Activated T-helper 1 cell treated with anti-CD3 and anti-CD28 coated beads, Interleukin-2, amount 50 U/mL, for 16 hours (primary cell): ENCODE measurements at places on chromosomes 7 and 10.

DNA sequence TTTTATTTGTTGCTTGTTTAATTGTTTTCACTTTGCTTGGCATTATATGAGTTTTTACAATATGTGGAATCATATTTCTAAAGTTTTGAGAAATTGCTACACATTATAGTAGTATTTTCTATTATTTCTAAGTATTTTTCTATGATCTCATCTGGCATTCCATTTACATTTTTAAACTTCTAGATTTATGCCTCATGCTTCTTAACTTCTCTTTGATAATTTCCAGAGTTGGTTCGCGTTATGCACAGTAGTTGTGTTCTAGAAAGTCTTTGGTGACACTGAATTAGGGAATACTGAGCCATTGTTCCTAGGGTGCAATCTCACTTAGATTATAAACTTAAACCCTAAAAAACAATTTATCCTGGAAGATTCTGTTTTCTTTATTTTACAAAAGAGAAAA lies 129.2 kb downstream of the GNAI1 start:
- no peak for DNase-seq

GRCh38 chr7:104207348-104207730 lies 474 bp downstream of the ORC5 start:
- DNase-seq = no peak

- no peak for DNase-seq
These were observed 84.8 kb downstream of the ANLN start for GRCh38 chr7:36474283-36475010.

DNA sequence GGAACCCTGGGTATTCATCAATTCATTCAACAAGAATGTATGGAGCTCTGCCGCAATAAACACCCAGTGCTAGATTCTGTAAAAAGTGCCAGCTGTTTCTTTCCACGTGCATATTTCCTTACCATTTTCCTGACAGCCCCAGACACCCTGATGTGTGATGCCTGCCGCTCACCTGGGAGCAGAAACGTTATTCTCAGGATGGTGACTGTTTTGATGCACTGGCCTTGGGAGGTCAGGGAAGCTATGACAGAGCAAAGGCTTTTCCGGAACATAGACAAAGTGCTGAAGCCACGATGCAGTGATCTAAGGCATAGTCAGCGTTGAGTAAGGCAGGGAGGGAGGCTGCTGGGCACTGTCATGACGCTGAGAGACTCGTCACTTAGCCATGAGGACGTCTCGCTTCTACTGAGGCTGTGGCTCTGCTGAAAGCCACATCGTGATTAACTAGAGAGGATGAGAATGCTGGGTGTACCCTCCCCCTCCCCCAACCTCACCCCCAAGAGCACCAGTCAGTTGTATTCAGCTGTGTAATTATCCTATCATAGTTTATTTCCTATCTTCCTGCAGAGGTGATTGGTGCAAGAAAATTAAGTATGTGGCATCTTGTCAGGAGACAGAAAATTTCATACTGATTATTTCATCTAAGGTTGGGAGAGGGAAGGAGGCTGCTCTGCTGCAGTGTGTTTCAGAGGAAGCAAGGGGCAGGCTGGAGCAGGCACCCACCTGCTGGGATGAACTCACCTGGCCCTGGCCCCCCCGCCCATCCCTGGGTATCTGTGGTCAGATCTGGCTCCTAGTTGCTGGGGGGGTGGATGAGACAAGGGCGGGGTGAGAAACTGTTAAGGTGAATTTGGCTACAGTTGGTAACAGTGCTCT lies 48.8 kb upstream of the SMNDC1 start:
- DNase-seq = no peak

- DNase-seq = no peak
These were observed 187.1 kb downstream of the KIF20B start for GRCh38 chr10:89888321-89889070.

DNA sequence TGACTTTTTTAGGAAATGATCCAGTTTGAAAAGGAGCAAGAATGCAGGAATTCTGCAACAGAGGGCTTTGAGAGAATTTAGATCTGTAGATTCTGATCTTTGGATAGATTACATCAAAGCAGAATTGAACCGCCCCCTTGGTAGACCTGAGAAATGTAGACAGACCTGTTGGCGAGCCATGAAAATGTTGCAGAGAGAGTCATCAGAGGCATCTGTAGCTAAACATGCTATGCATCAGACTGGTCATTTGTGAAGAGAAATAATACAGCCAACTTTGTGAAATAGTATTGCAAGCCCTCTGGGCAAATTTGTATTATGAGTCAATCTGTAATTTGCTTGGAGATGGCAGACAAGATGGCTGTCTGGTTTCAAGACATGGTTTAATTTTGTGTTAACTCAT lies 4.3 kb upstream of the C1GALT1 start:
- DNase-seq = no peak

GRCh38 chr7:5425507-5426225 lies 2.0 kb upstream of the TNRC18 start:
- no peak for DNase-seq

DNA sequence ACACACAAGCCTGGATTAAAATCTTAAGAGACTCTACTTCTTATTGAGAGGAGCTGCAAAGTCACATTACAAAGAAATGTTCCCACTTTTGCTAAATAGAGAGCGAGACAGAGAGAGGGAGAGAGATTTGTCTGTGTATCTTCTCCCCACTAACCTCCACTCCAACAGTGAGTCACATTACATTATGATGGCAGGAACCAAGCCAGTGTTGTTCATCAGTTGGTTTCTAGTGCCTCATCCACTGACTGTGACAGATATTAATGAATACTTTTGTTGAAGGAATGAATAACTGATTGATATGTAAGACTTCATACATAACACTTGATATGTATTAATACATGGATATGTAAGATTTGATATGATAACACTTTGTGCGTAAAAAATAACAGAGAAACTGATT lies 258.2 kb upstream of the SORCS1 start:
- no peak for DNase-seq

DNA sequence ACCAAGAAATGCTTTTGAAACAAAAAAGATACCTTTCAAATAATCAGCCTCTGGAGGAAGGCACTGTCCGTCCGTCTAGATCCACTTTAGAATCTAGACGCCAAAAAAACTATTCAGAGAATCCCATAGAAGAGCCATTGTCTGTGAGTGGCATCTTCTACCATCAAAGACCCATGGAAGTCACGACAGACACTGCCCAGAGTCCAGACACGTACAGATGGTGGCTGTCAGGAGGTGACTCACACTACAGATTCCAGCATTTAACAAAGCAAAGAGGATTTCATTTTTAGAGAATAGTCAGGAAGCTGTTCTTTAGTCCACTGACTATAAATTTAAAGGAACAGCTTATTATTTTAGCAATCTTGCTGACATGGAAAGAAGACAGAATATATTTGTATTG lies 11.7 kb downstream of the C1QL3 start:
- no peak for DNase-seq

GRCh38 chr7:3117488-3118231 lies 74.0 kb upstream of the CARD11 start:
- DNase-seq = no peak

DNA sequence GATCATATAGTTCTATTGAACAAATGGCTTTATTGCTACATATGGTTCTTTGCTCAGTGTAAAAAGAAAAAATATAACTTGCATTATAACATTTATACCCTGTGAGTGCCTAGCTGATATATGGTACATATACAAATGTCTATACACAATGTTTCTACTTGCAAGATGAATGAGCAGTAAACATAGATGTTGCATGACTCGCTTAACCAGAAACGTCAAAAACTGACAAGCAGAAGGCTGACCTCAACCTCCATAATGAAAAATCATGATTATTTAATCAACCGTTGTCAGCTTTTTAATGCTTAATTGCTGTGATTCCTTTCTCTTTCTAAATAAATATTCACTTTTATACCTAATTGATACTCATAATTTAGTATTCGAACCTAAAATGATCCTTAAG lies 183.3 kb downstream of the PTN start:
- DNase-seq = no peak

DNA sequence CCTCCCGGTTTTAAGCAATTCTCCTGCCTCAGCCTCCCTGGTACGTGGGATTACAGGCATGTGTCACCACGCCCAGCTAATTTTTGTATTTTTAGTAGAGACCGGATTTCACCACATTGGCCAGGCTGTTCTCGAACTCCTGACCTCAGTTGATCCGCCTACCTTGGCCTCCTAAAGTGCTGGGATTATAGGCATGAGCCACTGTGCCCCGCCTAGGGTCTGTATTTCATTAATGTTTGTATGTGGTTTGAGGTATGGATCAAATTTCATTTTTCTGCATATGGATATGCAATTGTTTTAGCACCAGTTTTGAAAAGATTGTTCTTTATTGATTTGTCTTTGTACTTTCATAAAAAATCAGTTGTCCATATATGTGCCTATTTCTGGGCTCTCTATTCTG lies 26.0 kb downstream of the CYP26A1 start:
- no peak for DNase-seq

DNA sequence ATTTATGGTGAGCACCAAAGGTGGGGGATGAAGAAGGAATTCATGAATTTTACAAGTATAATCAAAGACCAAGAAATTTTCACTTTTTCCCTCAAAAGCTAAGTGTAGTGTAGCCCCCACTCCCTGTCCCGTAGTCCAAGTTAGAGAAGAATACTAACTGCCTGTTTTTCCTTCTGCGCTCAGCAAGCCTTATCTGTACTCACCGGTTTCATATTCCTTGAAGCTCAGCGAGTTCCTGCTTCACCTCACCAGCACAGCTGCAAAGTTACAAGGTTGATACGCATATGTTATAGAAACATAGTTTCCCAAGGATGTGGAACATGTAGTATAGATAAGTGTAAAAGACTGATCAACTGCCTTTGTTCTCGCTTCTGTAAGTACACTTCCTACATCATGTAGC lies 16.0 kb upstream of the ZNF33B start:
- DNase-seq = no peak

DNA sequence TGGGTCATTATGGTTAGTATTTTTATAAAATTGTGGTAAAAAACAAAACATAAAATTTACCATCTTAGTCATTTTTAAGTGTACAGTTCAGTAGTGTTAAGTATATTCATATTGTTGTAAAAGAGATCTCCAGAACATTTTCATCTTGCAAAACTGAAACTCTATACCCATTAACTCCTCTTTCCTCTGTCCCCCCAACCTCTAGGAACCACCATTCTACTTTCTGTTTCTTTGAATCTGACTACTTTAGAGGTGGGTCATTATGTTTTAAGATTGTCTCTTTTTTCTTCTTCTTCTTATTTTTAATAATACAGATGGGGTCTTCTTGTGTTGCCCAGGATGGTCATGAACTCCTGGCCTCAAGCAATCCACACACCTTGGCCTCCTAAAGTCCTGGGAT lies 84.1 kb downstream of the DOCK4 start:
- DNase-seq = no peak

DNA sequence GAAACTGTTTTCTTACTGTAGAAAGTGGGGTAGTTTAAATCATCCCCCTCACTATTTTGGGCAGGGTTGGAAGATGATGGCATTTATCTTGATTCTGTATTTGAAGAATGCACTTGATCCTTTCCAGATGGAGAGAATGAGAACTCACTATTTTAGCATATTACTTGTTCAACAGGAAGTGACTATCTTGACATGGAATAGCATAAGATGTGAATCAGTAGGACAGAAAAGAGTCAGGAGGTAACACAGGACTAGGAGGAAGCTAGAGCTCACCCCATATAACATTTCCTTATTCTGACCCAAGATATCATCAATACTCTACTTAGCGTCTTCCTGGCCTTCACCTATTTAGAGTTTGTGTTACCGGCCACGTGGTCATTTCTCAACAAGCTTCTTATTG lies 400.2 kb downstream of the PHTF2 start:
- no peak for DNase-seq

DNA sequence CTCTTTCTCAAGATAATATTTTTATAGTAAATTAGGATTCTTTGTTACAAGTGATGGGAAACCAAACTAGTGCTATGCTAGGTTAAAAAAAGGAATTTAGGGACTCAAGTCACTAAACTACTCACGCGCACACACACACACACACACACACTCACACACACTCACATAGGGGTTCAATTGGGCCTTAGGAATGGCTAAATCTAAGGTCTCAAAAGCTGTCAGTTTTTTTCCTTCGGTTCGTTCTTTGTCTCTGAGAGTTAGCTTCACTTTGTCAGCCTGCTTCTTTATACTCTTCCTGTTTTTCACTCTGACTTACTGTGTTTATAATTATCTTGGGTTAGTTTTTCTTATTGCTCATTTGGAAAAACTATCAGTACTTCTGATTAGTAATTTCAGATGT lies 138.9 kb downstream of the ADK start:
- DNase-seq = no peak

- no peak for DNase-seq
These were observed 309.1 kb downstream of the LRMDA start for GRCh38 chr10:75740541-75740940.

GRCh38 chr10:43253461-43254198 lies 13.2 kb downstream of the RASGEF1A start:
- no peak for DNase-seq

GRCh38 chr7:104275900-104276299 lies 52.5 kb upstream of the LHFPL3 start:
- DNase-seq = no peak

DNA sequence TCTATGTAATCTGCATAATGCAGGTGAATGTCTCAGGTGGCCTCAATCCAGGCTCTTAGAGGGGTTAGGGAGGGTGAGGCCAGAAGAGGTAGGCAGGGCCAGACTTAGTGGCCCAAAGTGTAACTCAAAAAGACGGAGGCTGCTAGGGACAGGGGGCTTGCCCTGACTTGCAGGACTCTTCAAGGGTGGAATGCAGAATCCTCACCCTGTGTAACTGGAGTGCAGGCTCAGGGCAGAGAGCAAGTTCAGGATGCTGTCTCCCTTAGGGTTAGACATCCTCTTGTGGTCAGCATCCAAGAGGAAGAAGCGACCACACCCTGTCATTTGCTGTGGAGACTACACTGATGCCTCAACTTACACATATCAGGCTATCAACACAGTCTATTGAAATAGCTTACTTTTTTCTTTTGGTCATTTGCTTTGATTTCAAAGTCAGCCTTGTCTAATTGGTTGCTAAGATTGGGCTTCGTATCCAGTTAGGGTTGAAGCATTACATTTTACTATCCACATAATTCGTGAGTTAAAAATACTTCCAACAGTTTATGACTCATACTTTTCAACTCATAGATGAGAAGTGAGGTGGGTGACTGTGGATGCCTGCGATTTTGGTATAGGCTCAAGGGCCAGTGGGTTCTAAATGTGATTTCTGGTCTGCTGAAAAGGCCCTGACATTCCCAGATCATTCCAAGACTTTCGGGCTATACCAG lies 563.6 kb downstream of the SUGCT start:
- DNase-seq = no peak

- DNase-seq = no peak
These were observed 33.0 kb downstream of the STAM start for GRCh38 chr10:17676919-17677318.

- DNase-seq = no peak
These were observed 7.1 kb downstream of the HTRA1 start for GRCh38 chr10:122468307-122468925.

GRCh38 chr10:5976512-5977470 lies 552 bp downstream of the IL15RA start:
- DNase-seq = peak; percentile 19

- no peak for DNase-seq
These were observed 102.1 kb downstream of the CRPPA start for GRCh38 chr7:16318989-16319915.

- DNase-seq = no peak
These were observed 786 bp downstream of the TAF3 start for GRCh38 chr10:7819121-7819460.
